ENCODE measurements at places on chromosomes 5 and 9.

GRCh38 chr9:83477571-83477970 lies 60.6 kb downstream of the FRMD3 start:
- no peak for DNase-seq

- no peak for DNase-seq
These were observed 92.6 kb upstream of the GAS1 start for GRCh38 chr9:87039809-87040392.

- no peak for DNase-seq
These were observed 52.8 kb downstream of the WHRN start for GRCh38 chr9:114452219-114453165.

- no peak for DNase-seq
These were observed 203.2 kb upstream of the IRX1 start for GRCh38 chr5:3392306-3392939.

- no peak for DNase-seq
These were observed 175.8 kb upstream of the FTMT start for GRCh38 chr5:121675924-121676323.

- no peak for DNase-seq
These were observed 923 bp upstream of the ZBTB5 start for GRCh38 chr9:37466037-37466709.

- DNase-seq, result no peak
These were observed 13.7 kb upstream of the ITGA1 start for GRCh38 chr5:52774005-52774410.

DNA sequence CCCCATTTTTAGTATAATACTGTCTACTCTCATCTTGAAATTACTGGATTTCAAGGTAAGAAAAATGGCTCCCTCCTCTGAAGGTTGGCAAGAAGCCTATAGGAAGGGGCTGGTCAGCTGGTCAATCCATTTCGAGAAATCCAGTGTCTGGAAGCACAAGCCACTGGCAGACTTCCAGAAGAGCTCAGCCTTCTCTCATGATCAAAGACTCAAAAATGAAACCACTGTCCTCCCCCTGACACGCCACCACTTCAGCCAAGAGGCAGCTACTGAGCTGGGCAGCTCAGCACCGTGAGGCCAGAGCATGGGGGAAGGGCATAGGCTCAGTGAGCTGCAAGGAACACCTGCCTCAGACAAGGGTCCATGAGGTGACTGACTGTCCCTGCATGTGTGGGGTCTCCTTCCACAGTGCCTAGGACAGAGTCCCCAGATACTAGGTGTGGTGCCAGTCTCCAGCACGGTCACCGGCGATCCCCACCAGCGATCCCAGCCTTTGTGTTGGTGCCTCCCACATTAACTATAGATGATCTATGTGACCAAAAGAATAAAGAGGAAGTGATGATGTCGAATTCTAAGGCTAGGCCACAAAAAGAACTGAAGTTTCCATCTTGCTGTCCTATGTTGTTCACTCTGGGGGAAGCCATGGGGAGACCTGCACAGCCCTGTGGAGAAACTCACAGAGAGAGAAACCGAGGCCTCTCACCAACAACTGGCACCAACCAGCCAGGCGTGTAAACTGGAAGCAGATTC lies 100.1 kb upstream of the LRRTM2 start:
- no peak for DNase-seq

DNA sequence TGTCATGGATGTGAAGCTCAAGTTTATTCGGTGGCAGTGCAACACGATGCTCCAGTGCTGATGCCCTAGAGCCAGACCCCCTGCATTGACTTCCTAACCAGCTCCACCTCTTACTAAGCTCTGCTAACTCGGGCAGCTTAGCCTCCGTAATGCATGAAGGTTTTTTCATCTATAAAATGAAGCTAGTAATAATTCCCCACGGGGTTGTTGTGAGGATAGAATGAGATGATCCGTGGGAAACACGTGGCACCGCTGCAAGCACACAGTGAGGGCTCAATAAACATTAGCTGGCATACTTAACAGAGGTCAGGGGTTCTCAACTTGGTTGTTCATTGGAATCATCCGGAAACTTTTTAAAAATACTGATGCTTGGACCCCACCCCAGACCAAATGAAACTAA lies 6.8 kb downstream of the ENC1 start:
- DNase-seq, result no peak

GRCh38 chr9:136840877-136841645 lies 1.2 kb upstream of the AJM1 start:
- DNase-seq, result no peak

GRCh38 chr5:179217356-179217755 lies 127.9 kb downstream of the ADAMTS2 start:
- DNase-seq, result no peak

- no peak for DNase-seq
These were observed 136.7 kb downstream of the ROR2 start for GRCh38 chr9:91813176-91813795.

- no peak for DNase-seq
These were observed 990.4 kb upstream of the ACO1 start for GRCh38 chr9:31394015-31394473.

GRCh38 chr5:32283539-32284377 lies 29.0 kb downstream of the MTMR12 start:
- no peak for DNase-seq

DNA sequence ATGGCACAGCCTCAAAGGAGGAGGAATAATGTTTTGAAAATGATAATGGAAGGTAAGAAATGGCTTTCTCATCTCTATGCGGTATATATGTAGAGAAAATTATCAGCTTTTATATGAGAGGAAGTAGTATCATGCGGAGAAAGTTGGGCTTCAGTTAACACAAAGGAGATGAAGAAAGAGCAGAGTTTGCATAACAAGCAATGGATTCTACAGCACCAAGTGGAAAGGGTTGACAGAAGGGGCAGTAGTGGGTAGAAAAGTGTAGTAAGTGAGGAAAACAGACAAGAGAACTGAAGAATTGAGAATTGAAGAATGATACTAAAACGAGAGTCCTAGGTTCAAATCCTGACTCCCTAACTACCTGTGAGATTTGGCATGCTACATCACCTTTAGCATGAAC lies 51.0 kb downstream of the GNG10 start:
- no peak for DNase-seq

- DNase-seq, result no peak
These were observed 35.7 kb upstream of the LMX1B start for GRCh38 chr9:126578029-126578428.

DNA sequence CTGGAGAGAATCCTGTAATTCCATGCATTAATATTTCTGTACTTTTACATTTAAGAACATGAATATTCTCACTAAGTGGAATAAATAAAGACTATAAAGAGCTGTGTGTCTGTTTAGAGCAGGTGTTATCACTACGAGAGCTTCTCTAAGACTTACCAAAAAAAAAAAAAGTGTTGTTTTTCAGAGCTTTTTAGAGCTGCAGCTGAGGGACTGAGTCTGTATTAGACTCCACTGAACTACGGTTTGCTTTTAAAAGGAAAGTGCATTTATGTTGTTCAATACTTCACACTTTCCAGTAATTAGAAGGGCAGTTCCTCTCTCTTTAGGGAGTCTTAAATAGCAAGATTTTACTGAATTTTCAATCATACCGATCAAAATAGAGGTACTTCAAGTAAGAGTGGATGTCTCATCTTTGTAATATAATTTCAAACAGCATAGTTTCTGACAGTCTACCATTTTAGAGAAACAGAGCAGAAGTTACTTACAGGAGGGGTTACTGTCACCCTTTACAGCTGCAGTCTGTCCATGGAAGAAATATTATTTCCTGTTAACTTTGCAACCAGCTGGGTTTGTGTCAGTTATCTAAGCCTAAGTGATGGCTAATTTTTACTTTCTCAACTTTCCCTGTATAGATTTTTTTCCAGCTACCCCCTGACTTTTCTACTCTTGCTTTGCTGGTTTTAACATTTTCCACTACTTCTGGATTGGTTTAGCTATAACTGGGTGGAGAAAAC lies 2.4 kb downstream of the SYK start:
- no peak for DNase-seq

- DNase-seq, result no peak
These were observed 33.6 kb downstream of the COL15A1 start for GRCh38 chr9:98977246-98977714.

- DNase-seq, result no peak
These were observed 52.8 kb upstream of the PHF2 start for GRCh38 chr9:93523518-93524144.

- no peak for DNase-seq
These were observed 239.4 kb upstream of the PANK3 start for GRCh38 chr5:168818558-168818957.

DNA sequence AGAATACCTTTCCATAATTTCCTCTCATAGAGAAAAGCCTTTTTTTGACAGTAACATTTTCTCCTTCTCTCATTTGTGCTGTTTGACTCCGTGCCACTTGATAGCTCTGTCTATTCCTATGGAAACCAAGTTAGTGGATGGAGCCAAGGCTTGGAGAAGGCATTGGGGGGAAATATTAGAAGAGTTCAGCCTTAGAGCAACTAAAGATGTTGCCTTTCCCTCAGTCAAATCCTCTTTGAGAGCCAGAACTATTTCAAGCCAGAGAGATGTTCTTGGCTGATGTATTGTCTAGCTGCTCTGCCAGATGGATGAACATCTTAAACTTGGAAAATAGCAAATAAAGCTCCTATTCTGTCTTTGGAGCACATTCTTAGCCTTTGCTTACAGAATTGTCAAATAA lies 112.4 kb downstream of the INVS start:
- no peak for DNase-seq

DNA sequence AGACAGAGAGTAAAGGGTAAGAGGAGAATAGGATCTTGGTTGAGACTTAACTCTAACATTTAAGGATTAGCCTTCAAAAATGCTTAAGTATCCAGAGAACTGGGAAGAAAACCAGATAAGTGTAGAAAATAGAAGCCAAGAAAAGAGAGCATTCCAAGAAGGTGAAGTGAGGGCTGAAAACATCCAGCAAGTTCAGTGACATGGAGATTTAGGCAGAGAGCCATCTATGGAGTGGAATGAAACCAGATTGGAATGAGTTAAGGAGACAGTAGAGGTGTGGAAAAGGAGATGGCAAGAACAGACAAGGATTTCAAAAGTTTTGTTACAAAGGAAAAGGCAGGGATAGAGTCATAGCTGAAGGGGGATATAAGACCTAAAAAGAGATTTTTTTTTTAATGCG lies 188.1 kb downstream of the TRPM3 start:
- DNase-seq, result no peak

GRCh38 chr9:136403538-136403914 lies 3.6 kb upstream of the SNAPC4 start:
- peak; percentile 46 for DNase-seq

- DNase-seq, result no peak
These were observed 185.9 kb downstream of the SEMA6A start for GRCh38 chr5:116388564-116389258.

- DNase-seq, result no peak
These were observed 190.1 kb downstream of the TMEM232 start for GRCh38 chr5:110536120-110537115.

- DNase-seq, result no peak
These were observed 48.4 kb downstream of the TNFSF15 start for GRCh38 chr9:114757395-114757794.

GRCh38 chr5:1053391-1054017 lies 44.9 kb downstream of the NKD2 start:
- DNase-seq, result no peak

- DNase-seq, result no peak
These were observed 24.0 kb downstream of the GFPT2 start for GRCh38 chr5:180329138-180329435.

DNA sequence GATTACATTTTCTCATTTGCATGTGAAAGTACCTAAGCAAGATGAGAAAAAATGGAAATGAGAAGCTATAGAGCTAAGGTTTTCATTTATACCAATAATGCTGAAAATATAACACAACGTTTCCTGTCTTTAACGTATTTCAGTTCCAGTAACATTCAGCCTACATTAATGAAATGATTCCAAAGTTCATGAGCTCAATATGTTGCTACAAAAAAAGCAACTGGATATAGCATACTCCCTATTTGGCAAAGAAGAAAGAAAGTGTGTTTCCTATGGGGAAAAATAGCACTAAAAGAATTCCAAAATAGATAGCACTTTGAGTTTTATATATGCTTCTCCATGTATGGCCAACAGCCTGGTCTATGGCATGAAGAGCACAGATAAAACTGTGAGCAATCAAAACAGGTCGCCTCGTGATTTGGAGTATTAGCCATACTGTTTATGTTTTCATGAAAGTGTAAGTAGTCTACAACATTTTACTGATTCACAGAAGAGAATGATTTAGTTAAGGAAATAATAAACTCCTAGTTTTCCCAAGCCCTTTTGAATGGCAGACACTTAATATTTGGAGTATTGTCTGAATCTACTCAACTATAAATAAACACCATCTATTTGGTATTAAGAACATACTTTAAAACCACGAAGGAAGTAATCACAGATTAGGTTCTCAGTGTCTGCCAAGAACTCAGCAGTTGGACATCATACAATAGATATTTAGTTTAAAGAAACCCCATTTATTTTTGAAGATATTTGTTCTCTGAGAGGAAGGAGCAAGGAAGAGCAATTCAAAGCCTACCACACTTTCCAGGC lies 258.7 kb upstream of the RASA1 start:
- no peak for DNase-seq

- no peak for DNase-seq
These were observed 43.6 kb downstream of the NACC2 start for GRCh38 chr9:136051453-136051836.

GRCh38 chr5:32677023-32677422 lies 34.1 kb upstream of the NPR3 start:
- no peak for DNase-seq

GRCh38 chr9:122239722-122240121 lies 11.0 kb upstream of the LHX6 start:
- no peak for DNase-seq

- DNase-seq, result no peak
These were observed 286.4 kb upstream of the DMAC1 start for GRCh38 chr9:8085986-8086385.

GRCh38 chr5:8676695-8677094 lies 807.7 kb downstream of the MTRR start:
- DNase-seq, result no peak

GRCh38 chr9:136407911-136408310 lies 2.5 kb downstream of the ENTR1 start:
- no peak for DNase-seq

- DNase-seq, result no peak
These were observed 299.6 kb downstream of the FGF10 start for GRCh38 chr5:44089424-44090144.

GRCh38 chr9:129327552-129328328 lies 149.7 kb upstream of the IER5L start:
- no peak for DNase-seq

DNA sequence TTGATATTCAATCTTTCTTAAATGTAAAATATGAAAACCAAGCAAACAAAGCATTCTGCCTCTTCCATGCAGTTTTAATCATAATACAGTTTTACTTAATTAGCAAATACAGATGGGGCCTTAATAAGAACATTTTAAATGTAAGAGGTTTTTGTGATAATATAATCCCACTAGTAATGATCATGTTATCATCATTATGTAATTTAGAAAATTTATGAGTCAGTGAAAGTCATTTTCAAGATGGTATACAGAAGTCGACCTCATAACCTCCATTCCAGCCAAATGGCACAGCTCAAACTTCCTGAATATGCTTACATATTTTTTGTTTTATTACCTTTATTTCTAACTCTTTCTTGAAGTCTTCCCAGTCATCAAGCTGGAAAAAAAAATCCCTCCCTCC lies 102.2 kb upstream of the GNA14 start:
- DNase-seq, result no peak

GRCh38 chr5:108762660-108763059 lies 15.0 kb downstream of the FER start:
- no peak for DNase-seq

Measured in stimulated activated CD8-positive, alpha-beta memory T cell treated with anti-CD3 and anti-CD28 coated beads, Interleukin-4, amount 100 ng/mL, for 4 hours (primary cell).